Karpas-422 (cell line): ENCODE measurements at places on chromosomes 6 and 20. TPM values are rescaled to one million over a fixed set of nuclear protein-coding genes. Genes with fewer than 3 reads are reported as not detected.

The NPEPL1 gene
- total RNA-seq: 16.8 and 30.5 TPM in 2 replicates

The PTGIS gene
- not detected in 2 replicates for total RNA-seq

The PACRG gene
- not detected in 2 replicates for total RNA-seq

The RUNX2 gene
- 0.19 and 0.90 TPM in 2 replicates for total RNA-seq

The RAB44 gene
- not detected in 2 replicates for total RNA-seq

The VNN1 gene
- total RNA-seq: not detected in 2 replicates

The FANCE gene
- total RNA-seq: 9.8 and 14.8 TPM in 2 replicates

The CD109 gene
- total RNA-seq: 0.22 TPM in 1 of 2 replicates, not detected in the other

The ASIP gene
- total RNA-seq: not detected in 2 replicates

The SLC22A16 gene
- total RNA-seq: not detected in 2 replicates

The SNX5 gene
- total RNA-seq: 195 and 298 TPM in 2 replicates

The COX4I2 gene
- total RNA-seq: not detected in 2 replicates

The SLC22A3 gene
- total RNA-seq: not detected in 2 replicates

The DPM1 gene
- total RNA-seq: 37.5 and 67.2 TPM in 2 replicates

The IL20RA gene
- total RNA-seq: not detected in 2 replicates

DNA sequence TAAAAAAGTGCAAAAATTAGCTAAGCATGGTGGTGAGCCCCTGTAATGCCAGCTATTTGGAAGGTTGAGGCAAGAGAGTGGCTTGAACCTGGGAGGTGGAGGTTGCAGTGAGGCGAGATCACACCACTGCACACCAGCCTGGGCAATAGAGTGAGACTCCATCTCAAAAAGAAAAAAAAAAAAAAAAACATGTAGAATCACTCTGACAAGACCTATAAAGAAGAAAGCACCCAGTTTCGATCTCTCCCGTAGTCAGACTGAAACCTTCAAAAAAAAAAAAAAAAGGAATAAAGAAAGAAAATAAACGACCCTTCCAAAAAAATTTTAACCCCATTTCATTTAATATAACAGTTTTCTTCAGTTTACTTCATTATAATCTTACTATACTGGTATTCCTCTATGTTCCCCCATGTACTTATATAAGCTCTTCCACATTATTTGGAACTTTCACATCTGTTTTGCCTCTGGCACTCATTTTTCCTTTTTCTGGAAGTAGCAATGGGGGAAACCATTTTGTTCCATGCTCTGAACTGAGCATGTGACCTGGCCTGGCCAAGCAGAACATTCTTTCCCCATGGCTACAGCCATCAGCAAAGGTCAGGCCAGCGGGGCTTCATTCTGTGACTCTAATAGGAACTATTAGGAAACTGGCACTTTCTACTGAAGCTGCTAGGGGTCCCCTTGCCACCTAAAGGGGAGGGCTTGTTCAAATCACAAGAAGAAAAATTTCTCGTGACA, 9.6 kb downstream of the SLC18B1 start:
- DNase-seq: no peak

DNA sequence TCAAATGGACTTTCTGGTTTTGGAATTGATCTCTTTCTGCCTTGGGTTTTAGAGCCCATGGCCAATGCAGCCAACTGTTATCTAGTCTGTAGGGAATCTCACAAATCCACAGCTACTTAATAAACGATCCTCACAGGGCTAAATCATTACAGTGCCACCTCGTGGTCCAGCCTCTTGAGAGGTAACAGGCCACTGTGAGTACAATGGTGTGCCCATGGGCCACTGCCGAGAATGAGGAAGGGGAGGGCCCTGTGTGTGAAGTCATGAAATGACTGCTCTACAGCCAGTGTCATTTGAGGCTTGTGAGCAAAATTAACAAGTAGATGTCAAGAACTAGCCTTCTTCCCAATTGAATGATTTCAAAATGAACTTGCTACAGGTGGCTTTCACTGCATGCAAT, 54.3 kb upstream of the GMPR start:
- DNase-seq: peak; percentile 67

GRCh38 chr20:5886788-5887187, 63.5 kb downstream of the TRMT6 start:
- DNase-seq: no peak

GRCh38 chr6:53566755-53567154, 21.9 kb upstream of the GCLC start:
- no peak for DNase-seq

- no peak for DNase-seq
Measured at GRCh38 chr6:2793534-2794151, 28.4 kb downstream of the WRNIP1 start.

GRCh38 chr20:54028276-54029011, 42.0 kb downstream of the BCAS1 start:
- no peak for DNase-seq

GRCh38 chr6:42229506-42230119, 12.0 kb upstream of the MRPS10 start:
- no peak for DNase-seq

DNA sequence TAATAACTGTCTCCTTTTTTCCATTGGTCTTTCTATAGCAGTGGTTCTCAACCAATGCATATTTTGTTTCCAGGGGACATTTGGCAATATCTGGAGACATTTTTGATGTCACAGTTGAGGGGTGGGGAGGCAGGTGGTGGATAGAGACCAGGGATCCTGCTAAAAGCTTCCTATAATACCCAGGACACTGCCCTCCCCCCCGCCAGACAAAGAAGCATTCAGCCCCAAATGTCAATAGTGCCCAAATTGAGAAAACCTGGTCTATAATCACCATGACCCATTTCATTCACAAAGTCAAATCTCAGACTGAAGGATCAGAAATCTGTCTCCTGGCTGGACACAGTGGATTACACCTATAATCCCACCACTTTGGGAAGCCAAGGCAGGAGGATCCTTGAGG, 128.8 kb downstream of the BMP7 start:
- no peak for DNase-seq

GRCh38 chr6:127302728-127303660, 36.3 kb downstream of the RNF146 start:
- peak; percentile 92 for DNase-seq

- DNase-seq: no peak
Measured at GRCh38 chr20:14581731-14582130, 244.3 kb upstream of the FLRT3 start.

DNA sequence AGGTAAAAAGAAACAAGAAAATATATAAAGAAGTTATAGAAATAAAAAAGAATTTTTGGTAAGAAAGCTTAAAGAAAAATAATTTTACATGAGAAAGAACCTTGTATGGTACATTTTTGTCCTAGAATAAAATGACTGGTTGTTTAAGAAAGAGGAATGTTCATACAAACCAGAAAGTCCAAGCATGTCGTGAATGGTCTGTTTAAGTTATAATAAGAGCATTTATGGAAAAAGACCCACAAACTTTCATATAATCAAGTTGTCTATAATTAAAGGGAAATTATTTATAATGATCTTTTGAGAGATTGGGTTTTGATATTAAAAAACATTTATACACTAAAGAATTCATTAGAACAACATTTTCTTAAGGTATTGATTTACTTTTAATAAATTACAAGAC, 27.8 kb upstream of the FAM110A start:
- peak; percentile 45 for DNase-seq

- no peak for DNase-seq
Measured at GRCh38 chr20:39268491-39268951, 306.4 kb downstream of the DHX35 start.

GRCh38 chr6:137297887-137298286, 78.7 kb upstream of the IFNGR1 start:
- DNase-seq: no peak

DNA sequence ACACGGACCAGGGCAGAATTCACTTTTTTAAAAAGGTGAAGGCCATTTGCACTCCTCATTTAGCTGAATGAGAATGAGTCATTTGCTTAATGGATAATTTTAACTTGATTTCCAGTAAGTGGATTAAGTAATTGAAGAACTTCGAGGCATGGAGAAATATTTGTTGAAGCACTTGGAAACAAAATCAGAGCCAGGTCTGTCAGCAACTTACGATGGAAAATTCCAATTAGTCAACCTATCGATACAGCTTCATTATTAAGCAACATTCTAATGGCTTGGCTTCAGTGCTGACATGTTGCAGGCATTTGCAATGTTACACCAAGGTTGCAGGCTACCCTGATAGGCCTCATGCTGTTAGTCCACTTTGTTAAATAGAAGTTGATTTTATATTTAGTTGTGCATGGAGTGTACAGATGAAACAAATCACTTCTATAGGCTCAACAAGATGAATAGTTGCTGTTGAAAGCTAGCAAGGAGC, 423.5 kb upstream of the SLC35B3 start:
- DNase-seq: no peak

DNA sequence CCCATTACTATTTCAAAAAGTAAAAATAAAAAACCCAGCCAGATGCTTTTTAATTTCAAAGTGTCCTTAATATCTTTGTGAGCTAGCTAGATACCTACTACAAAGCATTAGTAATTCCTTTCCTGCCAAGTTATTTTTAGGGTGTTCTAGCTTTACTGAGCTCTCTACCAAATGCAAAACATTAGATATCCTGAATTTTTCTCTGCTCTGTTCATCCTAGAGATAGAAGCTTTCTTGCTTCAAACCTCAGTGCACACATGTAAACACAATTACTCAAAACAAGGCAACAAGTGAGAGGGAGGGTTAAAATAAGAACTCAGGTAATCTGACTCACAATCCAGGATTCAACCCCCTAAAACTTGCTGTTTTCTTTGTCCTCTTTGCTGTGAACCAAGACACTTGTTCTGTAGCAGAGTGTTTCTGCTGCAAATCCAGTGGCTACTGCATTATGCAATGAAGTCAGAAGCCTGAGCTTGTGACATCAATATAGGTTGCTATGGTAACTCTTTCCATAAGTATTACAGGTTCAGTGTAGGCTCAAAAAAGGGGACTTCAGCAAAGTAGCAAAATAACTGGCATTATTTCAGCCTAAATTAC, 72.6 kb upstream of the STXBP5 start:
- no peak for DNase-seq

- DNase-seq: peak; percentile 78
Measured at GRCh38 chr6:16375843-16376242, 137.5 kb downstream of the GMPR start.
